Activated CD4-positive, alpha-beta T cell treated with anti-CD3 and anti-CD28 coated beads, Interleukin-2, amount 10 ng/mL, durations not matched to agents 24 days and 14 days (primary cell): ENCODE measurements at places on chromosomes 7 and 10.

- no peak for DNase-seq
Observed at GRCh38 chr7:28151965-28152364, 28.6 kb downstream of the JAZF1 start.

GRCh38 chr7:36127075-36127740, 25.8 kb upstream of the EEPD1 start:
- no peak for DNase-seq

DNA sequence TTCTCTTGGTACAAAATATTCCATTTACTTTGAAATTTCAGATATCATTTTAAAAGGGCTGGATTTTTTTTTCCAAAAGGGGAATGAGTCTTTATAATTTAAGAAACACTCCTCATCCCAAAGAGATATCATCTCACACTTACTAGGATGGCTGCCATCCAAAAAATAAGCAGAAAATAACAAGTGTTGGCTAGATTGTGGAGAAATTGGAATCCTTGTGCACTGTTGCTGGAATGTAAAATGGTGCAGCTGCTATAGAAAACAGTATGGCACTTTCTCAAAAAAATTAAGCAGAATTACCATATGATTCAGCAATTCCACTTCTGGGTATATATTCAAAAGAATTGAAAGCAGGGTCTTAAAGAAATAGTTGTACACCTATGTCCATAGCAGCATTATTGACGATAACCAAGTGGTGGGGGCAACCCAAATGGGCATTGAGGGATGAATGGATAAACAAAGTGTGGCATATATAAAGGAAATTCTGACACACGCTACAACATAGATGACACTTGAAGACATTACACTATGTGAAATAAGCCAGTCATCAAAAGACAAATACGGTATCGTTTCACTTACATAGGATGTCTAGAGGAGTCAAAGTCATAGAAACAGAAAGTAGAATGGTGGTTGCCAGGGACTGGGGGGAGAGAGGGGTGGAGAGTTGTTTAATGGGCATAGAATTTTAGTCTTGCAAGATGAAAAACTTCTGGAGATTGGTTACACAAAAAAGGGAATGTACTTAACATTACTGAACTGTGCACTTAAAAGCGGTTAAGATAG, 53.8 kb downstream of the LSM5 start:
- no peak for DNase-seq

DNA sequence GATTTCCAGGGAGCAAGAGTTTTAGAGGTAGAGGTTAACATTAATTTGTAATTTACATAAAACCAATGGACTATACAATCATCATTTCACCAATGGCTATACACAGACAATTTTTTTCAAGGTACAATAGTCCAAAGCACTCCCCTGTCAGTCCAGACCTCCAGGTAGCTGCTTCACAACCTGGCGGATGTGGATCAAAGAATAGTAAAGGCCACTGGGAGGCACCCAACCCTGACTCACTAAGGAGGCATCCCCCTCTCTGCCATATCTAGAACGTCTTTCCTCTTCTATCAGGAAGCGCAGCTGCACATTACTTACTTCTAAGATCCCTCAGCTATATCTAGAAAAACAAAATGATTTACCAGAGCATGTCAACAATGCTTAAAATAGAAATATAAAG, 217.7 kb upstream of the AOAH start:
- no peak for DNase-seq

- DNase-seq, result no peak
Observed at GRCh38 chr10:127738512-127739424, 1.8 kb downstream of the FOXI2 start.

GRCh38 chr10:88835910-88836221, 15.8 kb downstream of the ANKRD22 start:
- DNase-seq, result no peak

GRCh38 chr10:42652858-42653257, 14.5 kb upstream of the ZNF33B start:
- DNase-seq, result no peak

- DNase-seq, result no peak
Observed at GRCh38 chr10:100788002-100788903, 42.9 kb downstream of the PAX2 start.

DNA sequence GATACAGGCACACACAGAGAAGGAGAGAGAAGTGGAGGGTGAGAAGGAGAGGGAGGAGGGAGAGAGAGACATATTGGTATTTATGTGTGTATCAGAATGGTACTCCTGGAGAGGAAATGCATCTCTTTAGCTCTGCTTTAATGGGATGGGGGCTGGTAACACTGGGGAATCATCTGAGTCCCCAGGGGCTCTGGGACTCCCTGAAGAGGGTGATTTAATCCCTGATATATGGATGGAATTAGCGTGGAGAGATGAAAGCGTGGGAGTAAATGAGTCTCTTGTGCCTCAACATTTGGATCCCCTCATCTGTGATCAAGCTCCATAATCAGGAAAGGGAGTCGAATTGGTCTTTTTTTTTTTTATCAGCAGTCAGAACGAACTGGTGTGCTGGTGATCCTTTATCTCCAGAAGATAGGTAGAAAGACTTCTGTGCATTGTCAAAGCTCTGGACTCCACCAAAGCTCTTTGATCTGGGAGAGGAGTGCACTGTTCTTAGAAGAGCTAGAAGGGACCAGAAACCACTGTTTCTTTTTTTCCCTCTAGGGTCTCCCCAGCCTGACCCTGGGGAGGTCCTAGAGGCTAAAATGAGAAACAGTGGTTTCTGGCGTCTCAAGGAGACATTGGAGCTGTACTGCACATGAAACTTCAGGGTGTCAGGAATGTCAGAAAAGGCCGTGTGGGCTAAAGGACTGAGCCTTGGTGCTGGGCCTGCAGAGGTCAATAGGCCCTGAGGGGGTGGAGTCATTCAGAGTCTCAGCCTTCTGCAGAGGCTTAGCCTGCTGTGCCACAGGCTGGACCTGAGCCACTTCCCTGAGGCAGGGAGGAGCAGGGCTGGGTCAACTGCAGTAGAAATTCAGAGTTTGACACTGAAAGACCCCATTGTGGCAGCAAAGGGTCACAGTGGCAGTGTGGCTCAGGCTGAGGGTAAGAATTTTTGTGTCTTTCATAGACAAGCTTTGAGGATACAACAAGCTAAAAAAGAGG, 234.4 kb upstream of the SLC26A5 start:
- DNase-seq, result no peak

DNA sequence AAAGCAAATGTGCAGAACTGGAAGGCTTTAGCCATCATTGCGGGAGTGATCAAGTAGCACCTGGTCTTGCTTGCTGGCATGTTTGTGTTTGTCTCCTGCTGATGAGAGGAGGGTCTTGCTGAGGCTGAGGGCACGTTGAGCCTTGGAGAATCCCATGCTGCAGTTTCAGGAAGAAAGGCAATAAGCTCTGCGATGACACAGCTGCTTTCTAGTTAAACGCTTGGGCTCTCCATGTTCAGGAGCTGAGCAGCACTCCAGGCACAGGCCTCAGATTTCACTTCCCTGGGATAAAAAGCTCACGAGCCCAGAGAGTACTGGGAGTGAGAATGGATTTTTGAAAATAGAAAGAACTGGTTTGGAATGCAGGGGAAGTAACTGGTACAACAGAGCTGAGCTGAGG, 100.8 kb downstream of the LRRC18 start:
- DNase-seq, result no peak

DNA sequence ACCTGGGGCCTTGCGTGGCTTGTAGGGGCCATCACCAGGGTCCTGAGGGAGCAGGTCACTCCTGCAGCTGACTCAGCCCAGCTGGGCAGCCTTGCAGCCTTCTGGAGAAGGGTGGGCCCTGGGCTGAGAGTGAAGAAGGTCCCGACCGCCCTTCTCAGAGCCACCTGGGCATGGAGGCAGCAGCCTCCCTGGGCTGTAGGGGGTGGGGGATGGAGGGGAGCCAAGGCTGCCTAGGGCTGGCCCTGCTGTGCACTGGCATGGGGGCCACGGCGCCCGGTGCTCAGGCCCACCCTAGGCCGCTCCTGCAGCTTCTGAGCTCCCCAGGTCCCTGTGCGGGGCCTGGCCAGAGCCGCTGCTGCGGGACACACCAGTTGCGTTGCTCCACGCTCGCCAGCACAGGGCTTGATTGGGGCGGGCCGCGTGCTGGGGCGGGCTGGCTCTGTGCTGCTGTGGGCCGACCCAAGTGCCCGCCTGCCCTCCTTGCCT, 63.6 kb upstream of the NKX6-2 start:
- DNase-seq, result no peak

- DNase-seq, result no peak
Observed at GRCh38 chr7:117399820-117400422, 27.4 kb downstream of the ASZ1 start.

DNA sequence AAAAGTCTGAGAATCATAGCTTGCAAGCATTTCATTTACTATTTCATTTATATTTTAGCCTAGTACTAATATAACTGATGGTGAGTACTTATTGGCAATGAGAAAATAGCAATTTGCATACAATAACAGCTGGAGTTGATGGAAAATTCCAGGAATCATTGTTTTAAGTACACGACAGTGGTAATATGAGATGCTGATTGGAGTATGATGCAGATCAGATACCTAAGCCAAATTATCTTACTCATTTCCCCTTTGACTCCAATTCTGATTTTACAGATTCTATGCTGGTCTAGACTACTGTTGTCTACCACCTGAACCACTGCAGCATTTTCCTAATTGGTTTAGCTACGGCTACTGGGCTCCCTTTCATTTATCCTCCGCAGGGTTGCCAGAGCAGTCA, 36.7 kb downstream of the GNG11 start:
- no peak for DNase-seq

- no peak for DNase-seq
Observed at GRCh38 chr10:131843089-131843595, 57.7 kb upstream of the PPP2R2D start.

GRCh38 chr7:42123716-42124115, 113.3 kb downstream of the GLI3 start:
- no peak for DNase-seq

DNA sequence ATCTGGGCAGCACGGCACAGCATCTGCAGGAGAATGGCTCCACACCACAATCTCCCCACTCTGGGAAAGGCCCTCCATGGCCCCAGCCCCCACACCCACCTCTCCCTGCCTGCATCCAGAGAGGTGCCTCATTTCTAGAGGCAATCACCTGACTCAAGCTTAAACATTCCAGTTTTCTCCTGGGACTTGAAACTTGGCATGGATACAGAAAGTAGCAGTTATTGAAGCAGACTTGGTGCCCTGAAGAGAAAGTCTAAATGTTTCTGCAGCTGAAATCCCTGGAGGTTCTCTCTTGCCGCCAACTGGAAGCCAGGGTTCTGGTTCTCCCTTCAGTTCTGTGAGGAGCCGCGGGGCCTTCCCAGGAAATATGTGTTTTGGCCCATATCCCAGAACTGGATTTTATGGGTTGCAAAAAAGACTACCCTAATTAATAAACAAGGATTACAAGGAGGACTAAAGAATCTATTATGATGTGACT, 122.8 kb downstream of the SKIDA1 start:
- no peak for DNase-seq

DNA sequence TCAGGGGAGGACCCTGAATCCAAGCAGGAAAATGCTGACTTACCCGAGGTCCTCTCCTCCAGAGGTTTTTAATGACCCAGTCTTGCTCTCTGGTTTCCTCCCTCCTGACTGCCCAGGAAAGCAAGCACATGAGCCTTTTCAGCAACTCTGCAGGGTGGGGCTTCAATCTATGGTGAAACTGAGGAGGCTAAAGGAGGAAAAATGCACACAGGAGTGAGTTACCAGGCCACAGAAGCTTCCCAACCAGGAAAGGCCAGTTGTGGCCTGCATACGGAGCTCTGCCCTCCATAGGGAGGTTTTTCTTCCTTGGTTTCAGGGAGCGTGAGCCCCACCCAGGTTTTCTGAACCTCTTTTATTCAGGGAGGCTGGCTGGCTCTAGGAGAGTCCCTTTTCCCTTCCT, 14.1 kb upstream of the DLG5 start:
- no peak for DNase-seq

- DNase-seq, result peak; percentile 57
Observed at GRCh38 chr7:64946772-64947171, 43.7 kb downstream of the ZNF273 start.

GRCh38 chr7:25844102-25844870, 307.7 kb upstream of the NFE2L3 start:
- no peak for DNase-seq

DNA sequence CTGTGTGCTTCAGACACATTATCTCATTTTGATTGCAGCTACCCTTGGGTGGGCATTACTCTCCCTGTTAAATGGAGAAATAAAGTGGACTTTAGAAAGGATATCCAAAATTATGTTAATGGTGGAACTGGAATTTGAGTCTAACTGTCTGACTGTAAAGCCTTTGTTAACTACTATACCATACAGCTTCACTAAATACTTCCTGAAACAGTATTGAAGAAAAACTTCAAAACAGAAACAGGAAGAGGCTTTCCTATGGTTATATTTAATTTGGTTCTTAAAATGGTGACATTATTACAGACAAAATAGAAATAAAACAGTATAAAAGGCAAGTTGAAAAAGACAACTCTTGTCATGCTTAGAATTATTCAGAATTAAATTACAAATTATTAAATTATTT, 25.0 kb downstream of the SPAG6 start:
- no peak for DNase-seq

DNA sequence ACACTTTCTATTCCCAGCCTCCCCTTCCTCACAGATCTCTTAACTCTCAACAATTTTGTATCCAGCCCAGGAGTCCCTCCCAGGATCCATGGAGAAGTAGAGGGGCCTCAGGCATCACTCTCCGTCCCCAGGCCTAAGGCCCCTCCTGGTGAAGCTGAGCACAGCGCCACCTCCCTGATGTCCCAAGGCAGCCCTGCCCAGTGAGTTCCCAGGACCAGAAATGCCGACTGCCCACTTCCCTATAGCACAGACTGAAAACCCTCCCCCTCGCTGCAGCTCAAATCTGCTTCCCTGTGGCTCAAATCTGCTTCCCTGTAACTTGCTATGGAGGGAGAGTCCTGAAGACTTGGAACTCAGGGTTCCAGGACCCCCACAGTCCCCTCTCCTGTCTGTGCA, 35.6 kb downstream of the YKT6 start:
- no peak for DNase-seq

DNA sequence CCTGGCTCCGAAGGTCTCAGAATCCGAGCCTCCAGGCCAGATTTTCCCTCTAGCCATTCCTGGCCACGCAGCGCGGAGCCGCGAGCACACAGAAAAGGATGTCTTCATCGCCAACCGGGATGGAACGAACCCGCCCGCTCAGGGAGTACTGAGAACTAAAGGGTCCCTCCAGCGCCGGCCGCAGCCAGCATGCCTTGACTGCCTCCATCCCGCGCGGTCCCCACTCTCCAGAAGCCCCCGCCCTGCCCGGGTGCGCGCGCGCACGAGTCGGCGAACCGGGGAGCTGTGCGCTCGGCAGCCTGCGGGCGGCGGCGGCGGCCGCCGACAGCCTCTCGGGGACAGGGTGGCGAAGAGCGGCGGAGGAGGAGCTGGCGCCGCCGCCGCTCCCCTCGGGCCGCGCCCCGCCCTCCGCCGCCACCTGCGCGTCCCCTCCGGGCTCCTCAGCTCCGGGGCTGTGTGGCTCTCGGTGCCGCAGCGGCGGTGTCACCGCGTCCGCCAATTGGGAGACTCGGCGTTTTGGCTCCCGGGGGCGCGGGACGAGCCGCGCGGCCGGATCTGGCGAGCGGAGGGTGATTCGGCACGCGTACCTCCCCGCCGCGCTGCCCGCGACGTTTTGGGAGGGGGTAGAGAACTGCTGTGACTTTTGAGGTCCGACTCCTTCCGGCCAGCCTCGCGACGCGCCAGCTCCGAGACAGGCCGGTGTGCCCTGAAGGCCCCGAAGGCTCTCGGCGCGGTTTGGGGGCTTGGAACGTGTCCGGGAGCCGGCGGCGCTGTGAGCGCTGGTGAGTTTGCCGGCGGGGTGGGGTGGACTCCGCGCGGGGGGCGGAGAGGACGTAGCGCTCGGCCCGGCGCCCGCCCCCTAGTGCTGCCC, 453 bp upstream of the GALNT17 start:
- no peak for DNase-seq
